NCI-H774 (cell line): ENCODE measurements at places on chromosomes 2 and 18.

- DNase-seq, result no peak
These were observed 617 bp downstream of the CCDC142 start for GRCh38 chr2:74481961-74482800.

- no peak for DNase-seq
These were observed 97.8 kb downstream of the ZFP36L2 start for GRCh38 chr2:43128559-43128955.

GRCh38 chr2:233991196-233991595 is 59.3 kb upstream of the SPP2 start:
- DNase-seq, result no peak

DNA sequence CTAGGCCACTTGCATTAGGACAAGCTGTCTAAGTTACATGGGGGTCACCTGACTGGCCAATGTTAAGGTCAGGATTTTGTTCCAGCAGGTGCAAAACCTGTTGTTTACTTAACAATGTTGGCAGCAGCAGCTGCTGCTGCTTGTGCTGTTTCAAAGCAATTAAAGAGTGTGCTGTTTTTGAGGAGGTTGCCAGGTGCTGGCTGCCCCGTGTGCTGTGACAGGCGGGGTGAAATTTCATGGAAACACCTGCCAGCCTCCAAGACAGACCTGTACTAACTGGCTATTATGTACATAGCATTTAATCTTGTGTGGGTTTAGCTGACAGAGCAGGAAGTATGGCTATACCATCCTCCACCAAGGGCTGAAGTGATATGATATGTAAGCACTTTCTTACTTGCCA is 224.9 kb downstream of the ASXL3 start:
- DNase-seq, result peak; percentile 98

- no peak for DNase-seq
These were observed 651 bp upstream of the STAM2 start for GRCh38 chr2:152176113-152176714.

- DNase-seq, result no peak
These were observed 174.4 kb upstream of the FBXO11 start for GRCh38 chr2:48080534-48081316.

- DNase-seq, result peak; percentile 14
These were observed 49.5 kb downstream of the KCNE4 start for GRCh38 chr2:223101340-223102039.

- peak; percentile 44 for DNase-seq
These were observed 39.7 kb downstream of the ANXA4 start for GRCh38 chr2:69781321-69782248.

DNA sequence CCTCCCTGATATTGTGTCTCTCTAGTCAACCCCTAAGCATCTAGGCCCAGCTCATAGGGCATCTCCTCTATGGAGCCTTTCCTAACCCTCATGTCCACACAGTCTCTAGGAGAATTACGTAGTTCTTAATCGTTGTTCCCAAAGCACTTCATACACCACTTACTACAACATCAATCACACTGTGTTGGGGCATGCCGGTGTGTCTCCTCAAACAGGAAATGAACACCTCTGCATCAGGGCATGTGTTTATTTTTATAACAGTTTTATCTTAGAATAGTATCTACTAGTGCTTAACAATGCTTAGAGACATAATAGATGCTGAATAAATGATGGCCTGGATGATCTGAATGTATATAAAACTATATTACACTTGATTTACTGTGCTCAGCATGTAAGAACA is 19.7 kb downstream of the CYP1B1 start:
- DNase-seq, result no peak

DNA sequence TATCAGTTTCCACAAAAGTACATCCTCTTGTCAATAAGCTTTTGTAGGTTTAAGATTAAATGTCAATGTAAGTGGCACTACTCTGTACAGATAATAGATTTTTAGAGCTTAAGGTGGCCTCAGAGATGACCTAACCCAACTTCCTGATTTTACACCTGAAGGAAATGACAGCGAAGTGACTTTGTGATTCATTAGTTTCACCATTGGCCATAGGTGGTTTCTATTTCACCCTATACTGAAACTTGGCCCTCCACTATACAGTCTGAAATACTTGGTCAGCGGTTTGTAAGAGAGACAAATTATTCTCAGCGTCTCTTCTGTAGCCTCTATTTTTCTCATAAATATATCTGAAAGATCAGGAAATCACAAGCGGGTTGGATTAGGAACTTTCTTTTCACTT is 330.4 kb upstream of the FAM98A start:
- DNase-seq, result no peak
